Skeletal muscle cell (primary cell): ENCODE measurements at places on chromosomes 11 and 22.

DNA sequence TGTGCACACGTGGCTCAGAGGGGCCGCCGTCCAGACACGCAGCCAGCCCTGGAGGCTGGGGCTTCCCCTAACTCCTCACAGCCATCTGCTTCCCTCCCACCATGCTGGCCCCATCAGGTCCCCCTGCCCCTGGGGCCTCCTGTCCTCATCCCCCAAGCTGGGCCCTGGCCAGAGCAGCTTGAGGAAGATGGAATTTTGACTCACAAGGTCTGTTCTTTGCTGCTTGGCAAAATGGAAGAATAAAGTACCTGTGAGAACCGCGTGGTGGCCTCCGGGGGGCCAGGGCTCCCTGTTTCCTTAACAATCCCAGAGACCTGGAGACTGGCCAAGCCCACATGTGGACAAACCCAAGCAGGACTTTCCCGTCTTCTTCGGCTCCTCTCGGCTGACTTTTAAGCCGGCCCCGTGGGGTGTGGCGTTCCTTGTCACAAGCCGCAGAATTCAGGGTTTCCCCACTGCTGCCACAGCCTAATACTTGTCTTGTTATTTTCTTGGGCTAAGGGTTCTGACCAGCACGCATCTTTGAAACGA is 872.8 kb downstream of the BRD1 start:
- no peak for DNase-seq

DNA sequence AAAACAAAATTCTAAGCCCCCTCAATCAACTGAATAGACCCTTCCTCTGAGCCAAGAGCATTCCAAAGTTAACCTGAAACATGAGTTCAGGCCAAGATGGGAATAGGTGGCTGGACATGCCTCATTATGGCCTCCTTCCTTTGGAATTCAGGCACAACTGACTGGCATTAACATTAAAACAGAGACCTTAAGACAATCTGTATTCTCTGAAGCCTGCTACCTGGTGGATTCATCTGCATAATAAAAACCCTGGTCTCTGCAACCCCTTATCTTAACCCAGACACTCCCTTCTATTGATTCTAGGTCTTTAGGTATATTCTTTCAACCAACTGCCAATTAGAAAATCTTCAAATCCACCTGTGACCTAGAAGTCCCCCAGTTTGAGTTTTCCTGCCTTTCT is 66.3 kb downstream of the JRKL start:
- DNase-seq: no peak

GRCh38 chr22:25493794-25494193 is 70.7 kb upstream of the GRK3 start:
- no peak for DNase-seq

DNA sequence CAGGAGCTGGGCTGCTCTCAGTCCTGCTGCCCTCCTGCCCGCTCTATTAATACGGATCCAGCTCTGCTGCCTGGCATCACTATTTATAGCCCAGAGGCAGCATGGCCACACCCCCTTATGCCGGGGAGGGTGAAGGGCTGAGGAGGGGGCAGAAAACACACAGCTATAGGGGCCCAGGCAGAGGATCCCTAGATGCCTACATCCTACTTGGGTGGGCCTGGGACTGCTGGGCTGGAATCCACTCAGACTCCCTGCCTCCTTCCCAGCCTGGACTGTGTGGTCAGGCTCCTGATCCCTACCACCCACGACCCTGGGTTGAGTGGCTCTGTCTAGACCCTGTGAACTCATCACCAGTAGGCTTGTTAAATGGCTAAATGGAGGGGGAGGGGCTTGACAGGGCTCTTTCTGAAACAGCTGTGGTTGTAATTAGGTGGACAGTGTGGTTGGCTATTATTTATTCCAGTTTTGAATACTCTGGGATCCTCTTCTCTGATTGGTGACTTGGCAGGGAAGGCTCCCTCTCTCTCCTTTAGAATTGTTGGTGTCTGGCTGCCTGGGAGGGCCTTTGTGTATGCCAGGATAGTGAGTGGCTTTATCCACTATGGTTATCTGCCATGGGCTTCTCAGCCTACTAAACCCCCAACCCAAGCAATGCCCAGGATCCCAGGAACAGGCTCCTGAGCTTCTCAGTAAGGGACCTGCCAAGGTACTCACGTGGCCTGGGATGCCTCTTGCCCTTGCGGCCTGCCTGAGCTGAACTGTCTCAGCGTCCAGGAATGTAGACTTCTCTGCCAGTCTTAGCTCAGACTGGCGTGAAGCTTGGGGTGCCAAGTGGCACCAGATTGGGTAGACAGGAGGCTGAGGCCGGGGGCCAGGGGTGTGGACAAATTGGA is 15.2 kb downstream of the PHLDB1 start:
- DNase-seq: no peak

DNA sequence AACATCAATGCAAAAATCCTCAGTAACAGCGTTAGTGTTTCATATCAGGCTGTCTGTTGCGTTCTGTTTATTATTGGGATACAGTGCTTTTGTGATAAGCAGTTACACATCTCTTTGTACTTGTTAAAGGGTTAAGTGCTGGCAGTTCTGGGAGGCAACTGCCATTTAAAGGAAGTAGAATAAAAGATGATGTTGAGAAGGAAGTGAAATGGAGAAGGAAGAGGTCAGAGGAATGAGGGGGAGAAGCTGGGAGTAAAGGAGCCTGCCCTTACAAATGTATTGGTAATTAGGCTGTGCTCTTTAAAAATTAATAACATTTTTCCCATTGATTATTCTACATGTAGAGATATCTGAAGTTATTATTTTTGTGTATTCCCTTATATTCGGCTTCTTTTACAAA is 674.7 kb downstream of the NTM start:
- DNase-seq: no peak

GRCh38 chr22:46998331-46998730 is 235.9 kb downstream of the TBC1D22A start:
- no peak for DNase-seq

DNA sequence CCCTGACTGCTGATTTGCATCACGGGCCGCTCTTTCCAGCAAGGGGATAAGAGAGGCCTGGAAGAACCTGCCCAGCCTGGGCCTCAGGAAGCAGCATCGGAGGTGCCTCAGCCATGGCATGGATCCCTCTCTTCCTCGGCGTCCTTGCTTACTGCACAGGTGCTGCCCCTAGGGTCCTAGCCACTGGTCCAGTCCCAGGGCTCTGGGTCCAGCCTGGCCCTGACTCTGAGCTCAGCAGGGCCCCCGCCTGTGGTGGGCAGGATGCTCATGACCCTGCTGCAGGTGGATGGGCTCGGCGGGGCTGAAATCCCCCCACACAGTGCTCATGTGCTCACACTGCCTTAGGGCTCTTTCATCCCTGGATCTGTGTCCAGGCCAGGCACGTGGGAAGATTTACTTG is 7.0 kb upstream of the IGLL5 start:
- DNase-seq: no peak

- peak; percentile 42 for DNase-seq
Measured at GRCh38 chr11:15053191-15053685, 20.2 kb upstream of the CALCB start.

GRCh38 chr11:23212807-23213206 is 352.5 kb upstream of the CCDC179 start:
- DNase-seq: no peak

GRCh38 chr11:126456089-126456488 is 100.6 kb downstream of the ST3GAL4 start:
- no peak for DNase-seq

DNA sequence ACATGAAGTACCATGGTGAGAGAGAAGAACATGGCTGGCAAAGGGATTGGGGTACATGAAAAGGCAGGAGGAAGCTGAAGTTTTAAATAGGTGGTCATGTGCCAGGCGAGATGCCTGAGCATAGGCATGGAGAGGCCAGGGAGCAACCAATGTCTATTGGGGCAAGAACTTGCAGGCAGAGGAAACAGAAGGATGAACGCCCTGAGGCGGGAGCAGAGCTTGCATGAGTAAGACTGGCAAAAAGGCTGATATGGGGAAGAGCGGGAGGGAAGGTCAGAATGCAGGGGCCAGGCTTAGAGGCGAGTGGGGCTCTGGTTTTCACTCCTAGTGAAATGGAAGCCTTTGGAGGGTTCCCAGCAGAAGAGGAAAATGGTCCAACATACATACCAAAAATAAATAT is 52.5 kb upstream of the VSTM5 start:
- DNase-seq: no peak

DNA sequence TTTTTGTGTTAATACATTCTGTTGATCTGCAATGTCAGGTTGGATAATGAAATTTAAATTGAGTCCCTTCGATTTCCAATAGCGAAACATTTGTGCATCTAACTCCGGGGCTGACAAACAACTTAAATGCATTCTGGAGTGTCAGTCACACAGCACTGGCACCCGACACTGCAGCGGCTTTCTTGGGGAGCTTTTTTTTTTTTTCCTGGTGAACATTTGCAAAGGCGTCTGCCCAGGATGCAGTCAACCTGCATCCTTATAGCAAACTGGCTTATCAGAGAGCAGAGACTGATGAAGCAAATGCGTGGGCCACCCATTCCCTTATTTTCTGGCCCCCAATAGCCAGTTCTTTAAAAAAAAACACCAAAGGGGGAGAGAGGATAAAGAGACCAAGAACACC is 1167.7 kb downstream of the LRRC4C start:
- no peak for DNase-seq

GRCh38 chr11:123457187-123457770 is 27.2 kb downstream of the GRAMD1B start:
- no peak for DNase-seq

GRCh38 chr22:25624476-25624875 is 60.0 kb downstream of the GRK3 start:
- no peak for DNase-seq

DNA sequence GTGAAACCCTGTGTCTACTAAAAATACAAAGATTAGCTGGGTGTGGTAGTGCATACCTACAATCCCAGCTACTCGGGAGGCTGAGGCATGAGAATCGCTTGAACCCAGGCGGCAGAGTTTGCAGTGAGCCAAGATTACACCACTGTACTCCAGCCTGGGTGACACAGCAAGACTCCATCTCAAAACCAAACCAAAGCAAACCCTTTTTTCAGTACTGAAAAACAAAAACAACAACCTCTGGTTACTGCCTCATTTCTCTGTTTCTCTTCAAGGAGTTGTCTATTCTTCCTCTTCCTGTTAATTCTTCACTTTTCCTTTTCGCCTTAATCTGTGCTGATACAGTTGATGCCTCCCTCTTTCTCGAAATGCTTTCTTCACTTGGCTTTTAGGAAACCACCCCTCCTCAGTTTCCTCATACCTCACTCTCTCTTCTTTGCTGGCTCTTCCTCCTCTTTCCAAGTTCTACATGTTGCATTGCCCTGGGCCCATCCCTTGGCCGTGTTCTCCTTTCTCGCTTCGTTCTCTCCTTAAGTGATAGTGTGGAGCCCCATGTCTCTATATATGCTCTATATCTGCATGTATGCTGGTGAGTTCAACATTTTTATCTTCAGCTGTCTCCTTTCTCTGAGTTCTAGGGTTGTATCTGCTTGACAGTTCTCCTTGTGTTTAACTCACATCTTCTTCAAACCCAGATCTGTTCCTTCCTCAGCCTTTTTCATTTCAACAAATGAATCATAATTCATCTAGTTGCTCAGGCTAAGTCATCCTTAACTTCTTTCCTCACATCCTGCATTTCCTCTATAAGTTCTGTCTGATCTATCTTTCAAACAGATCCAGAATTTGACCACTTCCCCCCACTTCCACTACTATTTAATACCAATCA is 37.1 kb downstream of the NUCB2 start:
- DNase-seq: no peak

DNA sequence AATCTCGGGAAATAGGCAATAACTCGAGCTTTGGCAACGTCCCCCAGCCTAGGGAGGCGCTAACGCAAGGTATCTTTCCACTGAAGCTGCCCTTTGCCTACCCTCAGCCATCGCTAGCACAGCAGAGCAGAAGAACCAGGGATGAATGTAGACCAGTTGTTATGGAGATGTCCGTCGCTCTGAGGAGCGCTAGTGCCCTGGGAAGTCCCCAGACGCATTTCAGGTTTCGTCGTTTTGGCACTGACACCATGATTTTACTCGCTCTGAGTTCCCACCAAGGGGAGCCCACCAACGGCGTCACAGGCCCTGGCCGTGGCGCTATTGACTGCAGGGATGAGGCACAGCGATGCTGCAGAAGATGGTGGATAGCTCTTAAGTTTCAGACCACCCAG is 22.7 kb upstream of the BDNF start:
- no peak for DNase-seq

DNA sequence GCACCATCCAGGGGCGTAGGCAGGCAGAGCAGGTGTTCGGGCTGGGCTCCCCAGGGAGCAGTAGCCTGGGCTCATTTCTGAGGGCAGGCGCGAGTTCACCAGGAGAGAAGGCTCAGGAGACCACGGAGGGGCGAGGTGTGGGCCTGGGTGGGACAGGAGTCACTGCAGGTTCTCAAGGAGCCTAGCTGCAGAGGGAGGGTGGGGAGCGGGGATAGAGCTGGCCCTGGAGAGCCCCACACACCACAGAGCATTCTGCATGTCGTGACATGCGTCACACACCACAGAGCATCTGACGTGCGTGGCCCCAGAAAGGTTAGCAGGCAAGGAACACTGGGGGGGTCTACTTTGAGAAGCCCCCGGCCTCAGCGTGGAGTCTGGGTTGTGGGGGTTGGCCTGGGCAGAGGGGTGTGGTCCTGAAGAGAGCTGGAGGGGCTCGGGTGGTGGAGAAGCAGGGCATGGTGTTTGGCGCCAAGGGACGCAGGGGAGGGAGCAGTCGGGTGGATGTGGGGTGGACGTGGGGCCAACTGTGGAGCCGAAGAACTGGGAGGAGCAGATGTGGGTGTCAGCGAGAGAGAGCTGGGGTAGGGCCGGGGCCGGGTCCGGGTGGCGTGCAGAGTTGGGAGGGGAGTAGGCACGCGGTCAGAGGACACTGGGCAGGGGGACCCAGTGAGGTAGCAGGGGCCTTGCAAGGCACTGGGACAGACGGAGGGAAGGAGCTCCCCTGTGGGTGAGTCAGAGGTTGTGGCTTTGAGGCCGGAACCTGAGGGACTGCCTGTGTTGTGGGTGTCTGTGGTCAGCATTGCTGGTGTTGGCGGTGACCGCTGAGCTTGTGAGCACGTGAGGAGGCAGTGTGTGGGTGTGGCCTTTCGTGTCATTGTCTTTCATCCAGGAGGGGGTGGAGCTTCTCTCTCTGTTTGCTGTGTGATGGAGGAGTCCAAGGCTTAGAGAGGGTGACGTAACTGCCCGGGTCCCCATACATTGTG is 25.5 kb downstream of the CTTN start:
- DNase-seq: peak; percentile 34

DNA sequence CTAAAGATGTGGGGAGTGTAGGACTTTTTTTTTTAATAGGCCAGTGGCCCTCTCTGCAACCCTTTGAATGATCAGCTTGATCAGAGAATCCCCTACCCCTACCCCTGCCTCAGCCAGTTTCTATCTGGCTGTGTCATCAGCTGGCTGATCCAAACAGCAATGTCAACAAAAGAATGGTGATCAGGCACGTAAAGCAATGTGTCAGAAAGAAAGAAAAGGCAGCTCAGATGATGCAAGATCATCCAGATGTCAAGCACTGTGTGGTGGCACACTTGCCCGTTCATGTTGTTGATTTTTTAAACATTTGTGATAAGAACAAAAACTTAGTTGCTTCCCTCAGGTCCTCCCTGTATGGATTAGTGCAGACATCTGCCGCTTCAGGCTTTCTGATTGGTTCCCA is 26.3 kb upstream of the EHF start:
- no peak for DNase-seq
